Stimulated activated CD4-positive, alpha-beta T cell treated with anti-CD3 and anti-CD28 coated beads, Interleukin-1b, Interleukin-23, amount 100 ng/mL, for 4 hours (primary cell): ENCODE measurements at places on chromosomes 5 and 9.

DNA sequence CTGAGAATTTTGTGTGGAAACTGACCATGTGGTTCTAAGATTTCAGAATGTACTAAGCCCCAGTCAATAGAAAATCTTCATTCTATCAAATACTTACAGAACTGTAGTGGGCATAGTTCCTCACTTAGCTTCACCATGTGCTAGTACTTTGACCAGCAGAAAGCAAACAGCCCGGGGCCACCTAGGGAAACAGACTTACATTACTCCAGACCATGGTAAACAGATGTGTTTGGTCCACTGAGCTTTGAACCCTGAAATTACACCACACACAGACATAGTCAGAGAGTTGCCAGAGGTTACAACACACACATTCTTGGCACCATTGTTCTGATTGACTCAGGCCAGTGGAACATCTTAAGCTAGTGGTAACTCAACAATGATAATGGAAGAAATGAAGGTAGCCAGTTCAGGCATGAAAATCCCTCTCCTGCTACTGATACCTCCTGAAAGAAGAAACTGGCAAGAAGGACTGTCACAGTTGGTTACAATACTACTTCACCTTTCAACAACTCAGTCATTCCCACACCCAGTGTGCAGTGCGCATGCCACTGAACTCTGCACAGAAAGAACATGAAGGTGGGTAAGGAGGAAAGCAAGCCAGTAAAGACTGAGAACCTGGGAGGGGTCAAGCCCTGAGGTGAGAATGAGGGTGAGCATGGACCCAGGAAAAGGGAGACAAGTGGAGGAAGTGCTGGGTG lies 18.7 kb upstream of the LECT2 start:
- no peak for DNase-seq

GRCh38 chr5:58407042-58407719 lies 52.7 kb downstream of the PLK2 start:
- no peak for DNase-seq

GRCh38 chr5:37197340-37198050 lies 51.7 kb downstream of the CPLANE1 start:
- no peak for DNase-seq

DNA sequence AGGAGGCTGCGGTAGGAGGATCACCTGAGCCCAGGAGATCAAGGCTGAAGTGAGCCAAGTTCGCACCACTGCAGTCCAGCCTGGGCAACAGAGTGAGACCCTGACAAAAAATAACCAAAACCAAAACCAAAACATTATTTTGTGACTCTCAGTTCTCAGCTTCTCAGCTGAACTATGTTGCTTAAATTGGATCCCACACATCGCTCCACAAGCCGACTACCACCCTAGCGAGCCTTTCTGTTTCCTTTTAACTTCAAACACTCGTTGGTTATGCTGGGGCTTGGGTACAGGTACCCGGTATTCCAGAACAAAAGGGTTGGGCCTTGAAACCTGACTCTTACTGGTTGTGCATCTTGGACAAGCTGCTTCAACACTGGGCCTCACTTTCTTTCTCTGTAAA lies 3.8 kb upstream of the PTGS1 start:
- DNase-seq = no peak

- DNase-seq = no peak
These were observed 10.4 kb downstream of the TGFBI start for GRCh38 chr5:136039202-136039601.

- no peak for DNase-seq
These were observed 21.3 kb downstream of the SEMA6A start for GRCh38 chr5:116553366-116553765.

GRCh38 chr5:61349935-61350334 lies 17.9 kb downstream of the ZSWIM6 start:
- DNase-seq = no peak

- no peak for DNase-seq
These were observed 31.0 kb upstream of the SLC1A3 start for GRCh38 chr5:36575361-36575781.

DNA sequence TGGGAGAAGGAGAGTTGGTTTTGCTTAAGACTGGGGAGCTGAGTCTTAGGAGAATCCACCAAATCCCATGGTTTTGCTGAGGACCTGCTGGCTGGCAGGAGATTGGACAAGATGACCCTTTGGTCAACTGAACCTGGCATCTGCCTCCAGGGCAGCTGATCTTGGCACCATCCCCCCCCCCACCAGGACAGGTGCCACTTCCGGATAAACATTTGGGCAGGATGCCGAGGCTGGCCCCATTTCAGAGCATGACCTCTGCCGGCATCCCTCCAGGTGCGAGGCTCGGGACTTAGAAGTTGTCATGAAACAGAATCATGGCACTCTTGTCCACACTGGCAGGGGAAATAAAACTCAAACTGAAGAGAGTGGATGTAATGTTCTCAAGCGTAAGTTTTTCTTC lies 165.6 kb downstream of the MACROH2A1 start:
- DNase-seq = no peak

GRCh38 chr5:69312459-69313160 lies 20.0 kb downstream of the CCDC125 start:
- DNase-seq = no peak

DNA sequence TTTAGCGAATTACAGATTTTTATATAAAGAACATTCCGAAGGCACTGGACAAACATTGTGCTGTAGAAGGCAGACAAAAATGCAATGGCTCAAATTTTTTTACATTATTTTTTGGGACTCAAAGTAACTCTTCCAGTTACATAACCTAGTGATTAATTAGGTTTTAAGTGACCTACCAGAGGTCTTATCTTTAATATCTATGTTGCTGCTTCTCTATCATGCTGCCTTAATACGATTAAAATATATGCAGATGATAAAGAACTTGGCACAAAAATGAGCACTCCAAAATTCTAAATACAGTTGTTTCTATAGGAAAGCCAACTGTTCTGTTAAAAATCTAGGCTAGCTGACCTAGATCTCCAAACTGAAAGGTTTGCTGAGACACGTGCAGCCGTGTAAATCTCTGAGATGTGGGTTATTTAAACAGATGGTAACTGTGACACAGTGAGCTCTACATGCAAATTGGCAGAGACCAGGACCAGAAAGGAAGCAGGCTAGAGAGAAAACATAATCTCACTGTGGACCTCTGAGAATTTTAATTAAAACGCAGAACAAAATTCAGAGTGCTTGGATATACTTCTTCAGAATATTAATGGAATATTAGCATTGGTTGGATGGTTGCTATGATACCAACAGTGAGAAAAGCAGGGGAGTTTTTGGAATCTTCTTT lies 56.2 kb downstream of the CAMK4 start:
- DNase-seq = no peak

- DNase-seq = no peak
These were observed 139.9 kb downstream of the FANCC start for GRCh38 chr9:95177617-95178016.

DNA sequence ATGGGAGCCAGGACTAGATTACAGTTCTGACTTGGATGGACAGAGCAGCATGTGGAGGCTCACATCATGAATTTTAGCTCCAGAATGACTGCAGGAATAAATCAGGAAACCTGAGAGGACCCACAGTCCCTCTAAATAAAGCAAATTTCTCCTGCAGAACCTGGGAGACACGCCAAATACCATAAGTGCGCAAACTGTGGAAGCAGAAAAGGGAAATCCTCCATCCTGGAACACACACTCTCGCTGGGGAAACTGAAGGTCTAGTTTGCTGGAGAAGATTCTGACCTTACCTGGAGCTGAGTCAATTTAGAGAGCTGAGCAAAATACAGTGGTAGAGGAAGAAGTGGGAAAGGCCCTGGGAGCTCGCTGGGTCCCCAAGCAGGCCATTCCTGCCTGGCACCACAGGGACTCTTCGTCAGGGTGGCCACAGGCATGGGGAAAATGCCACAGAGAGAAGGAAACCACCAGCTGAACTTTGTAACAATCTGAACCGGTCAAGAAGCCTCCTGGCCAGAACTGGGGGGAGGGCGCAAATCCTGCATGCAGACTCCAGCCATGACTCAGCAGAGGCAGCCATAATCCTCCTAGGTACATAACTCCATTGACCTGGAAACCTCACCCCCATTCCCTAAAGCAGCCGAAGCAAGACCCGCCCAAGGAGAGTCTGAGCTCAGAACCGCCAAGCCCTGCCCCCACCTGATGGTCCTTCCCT lies 390.9 kb downstream of the LRRC70 start:
- DNase-seq = no peak

DNA sequence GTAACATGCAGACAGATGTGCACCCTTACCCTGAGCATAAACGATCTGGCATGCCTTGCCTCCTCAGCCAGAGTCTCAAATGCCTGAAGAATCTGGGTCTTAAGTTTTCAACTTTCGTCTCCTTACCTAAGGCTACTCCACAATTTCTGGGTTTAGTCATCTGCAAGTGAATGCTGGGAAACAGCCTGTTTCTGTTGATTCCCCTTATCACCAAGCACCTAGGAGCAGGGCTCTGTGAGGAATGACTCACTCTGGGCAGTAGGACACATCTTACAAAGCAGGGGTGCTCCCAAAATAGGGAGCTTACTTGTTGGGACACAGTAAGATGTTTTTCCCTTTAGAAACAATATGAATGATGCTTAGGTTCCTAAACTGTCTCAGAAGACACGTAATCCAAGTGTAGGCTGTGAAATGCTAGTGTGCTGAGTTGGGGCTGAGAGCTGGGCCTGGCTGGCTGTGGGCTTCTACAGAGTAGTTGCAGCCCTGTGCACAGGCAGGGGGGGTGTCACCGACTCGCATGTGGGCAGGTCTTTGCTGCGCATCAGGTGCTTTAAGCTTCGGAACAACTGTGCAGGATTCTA lies 58.0 kb downstream of the DAP start:
- no peak for DNase-seq

DNA sequence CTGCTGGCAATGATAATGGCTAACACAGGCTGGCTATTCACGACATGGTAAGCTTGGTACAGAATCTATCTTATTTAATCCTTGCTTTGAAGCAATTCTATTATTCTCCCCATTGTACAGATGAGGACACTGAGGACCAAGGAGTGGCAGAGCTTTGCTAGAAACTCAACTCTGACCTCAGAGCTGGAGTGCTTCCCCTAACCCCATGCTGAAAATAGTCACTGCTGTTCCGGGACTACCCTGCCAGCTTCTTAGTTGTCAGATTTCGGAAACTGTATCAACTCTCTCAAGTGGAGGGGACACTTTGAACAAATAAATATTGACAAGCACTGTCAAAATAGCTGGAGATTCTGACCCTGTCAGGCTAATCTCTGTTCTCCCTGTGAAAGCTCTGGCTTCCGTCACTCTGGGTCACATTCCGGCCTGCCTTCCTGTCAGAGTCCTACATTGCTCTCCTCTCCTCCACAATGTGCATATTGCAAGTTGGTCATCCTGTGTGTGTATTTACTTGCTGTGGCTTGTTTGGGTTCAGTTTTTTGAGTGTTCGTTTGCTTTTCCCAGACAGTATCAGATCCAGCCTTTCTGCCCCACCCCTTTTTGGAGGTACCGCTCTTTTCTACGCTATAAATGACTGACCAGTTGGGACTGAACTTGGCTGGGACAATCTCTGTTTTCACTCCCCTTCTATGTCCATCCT lies 134.3 kb upstream of the MAP1B start:
- no peak for DNase-seq

GRCh38 chr9:98157372-98157771 lies 35.1 kb downstream of the CORO2A start:
- DNase-seq = no peak

GRCh38 chr5:33793836-33794549 lies 97.8 kb downstream of the ADAMTS12 start:
- no peak for DNase-seq

- DNase-seq = no peak
These were observed 11.9 kb downstream of the EHMT1 start for GRCh38 chr9:137630679-137631078.

- DNase-seq = no peak
These were observed 208.9 kb upstream of the DMRTA1 start for GRCh38 chr9:22237497-22238363.

DNA sequence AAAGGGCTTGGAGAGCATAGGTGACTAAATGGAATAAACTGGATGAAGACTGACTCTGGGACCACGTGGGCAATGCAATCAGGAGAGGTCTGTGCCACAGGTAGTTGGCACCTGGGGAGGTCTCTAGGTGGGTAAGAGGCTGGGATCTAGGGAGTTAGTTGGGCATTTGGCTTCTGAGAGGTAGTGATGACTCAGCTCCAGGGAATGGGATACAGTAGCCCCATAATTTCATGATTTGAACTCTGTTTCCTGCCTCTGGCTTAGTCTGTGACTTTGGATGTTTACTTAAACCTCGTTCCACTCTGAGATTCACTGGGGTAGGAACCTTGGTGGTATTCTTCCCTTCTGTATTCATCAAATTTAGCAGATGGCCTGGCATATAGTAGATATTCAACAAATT lies 240.8 kb downstream of the KIF4B start:
- DNase-seq = no peak

DNA sequence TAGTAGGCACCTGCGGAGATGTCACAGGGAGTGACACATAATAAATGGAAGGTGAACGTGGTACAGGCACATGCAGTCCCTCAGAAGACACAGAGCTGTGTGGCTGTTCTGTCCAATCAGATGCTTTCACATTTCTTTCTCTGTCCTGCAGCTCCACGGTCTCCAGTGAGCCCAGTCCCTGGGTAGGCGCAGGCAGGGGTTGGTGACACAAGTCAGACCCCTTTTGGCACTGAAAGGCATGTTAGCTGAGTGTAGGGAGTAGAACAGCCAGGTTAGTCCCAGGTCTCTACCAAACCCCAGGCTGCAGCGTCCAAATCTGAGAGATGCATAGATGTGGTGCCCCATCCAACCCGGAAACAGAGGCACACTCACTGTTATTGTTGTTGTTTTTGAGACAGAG lies 2.8 kb downstream of the SLC31A2 start:
- DNase-seq = no peak

- no peak for DNase-seq
These were observed 3.4 kb downstream of the FNBP1 start for GRCh38 chr9:130039528-130040147.

- DNase-seq = no peak
These were observed 4.8 kb upstream of the ENTPD2 start for GRCh38 chr9:137058521-137059234.

- DNase-seq = peak; percentile 7
These were observed 34.3 kb upstream of the RPS23 start for GRCh38 chr5:82312373-82312856.

- no peak for DNase-seq
These were observed 57.4 kb downstream of the SCAI start for GRCh38 chr9:125085703-125086477.

- DNase-seq = no peak
These were observed 680 bp downstream of the GLRA1 start for GRCh38 chr5:151923866-151924476.

DNA sequence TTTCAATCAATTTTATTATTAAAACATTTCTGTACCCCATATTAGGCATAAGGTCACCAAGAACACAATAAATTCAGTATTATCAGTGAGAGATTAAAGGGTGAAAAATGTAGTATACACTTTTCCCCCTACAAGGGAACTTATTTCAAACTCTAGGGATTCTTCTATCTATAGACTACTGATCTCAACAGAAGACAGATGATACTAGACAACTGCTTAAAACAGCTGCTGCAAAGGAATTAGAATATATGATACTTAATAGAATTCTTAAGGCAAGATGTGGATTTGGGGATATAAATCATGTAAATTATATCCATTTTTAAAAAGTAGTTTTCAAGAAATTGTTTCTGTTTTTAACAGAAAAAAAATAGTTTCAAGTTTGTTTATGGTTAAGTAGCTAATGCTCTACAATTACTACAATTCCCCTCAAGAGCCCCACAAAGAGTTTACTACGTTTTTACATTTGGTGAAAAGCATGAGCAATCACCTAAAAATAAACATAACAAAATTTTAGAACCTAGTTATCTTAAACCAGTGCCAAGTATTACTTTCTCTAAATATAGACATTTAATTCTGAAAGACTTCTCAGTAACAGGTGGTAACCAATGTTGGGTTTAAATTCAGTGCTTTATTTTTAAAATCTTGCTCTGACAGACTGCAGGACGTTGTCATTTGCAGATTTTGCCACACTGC lies 6.0 kb downstream of the KIF24 start:
- DNase-seq = no peak
